ENCODE measurements at places on chromosomes 16 and 17.

- no peak for DNase-seq
Measured at GRCh38 chr16:80687606-80688005, 116.8 kb downstream of the CDYL2 start.

DNA sequence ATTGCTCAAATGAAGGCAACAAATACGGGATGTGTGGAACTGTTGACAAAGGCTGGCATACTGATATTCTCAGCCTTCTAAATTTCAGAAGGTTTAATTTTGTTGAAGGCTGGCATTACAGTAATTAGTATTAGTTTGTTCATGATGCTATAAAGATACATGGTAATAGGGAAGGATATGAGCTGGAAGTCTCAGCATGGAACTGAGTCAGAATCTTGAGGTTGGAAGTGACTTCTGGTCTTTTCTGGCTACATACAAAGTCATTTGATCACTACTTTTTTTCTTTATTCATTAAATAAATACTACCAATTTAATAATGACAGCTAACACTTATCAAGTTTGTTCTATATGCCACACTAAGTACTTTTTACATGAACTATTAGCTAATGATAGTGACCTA, 22.6 kb downstream of the RABEP1 start:
- DNase-seq, result no peak

DNA sequence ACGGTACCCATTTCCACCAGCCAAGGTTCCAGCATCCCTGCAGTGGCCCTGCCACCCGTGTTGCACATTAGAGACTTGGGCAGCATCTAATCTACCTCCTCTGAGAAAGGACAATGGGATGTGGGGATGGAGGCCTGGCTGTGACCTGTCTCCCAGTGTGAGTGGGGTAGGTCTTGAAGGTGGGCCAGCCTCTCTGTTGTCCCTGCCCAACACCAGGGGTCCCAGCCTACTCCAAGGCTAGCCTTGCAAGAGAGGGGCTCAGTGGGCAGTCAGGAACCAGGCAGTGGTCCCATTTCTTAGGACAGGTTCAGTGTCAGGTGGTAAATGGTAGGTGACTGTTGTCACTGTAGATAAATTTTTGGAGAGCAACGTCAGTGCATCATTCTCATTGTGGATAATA, 384.5 kb downstream of the SNX29 start:
- no peak for DNase-seq

GRCh38 chr16:52090080-52090479, 456.9 kb downstream of the TOX3 start:
- no peak for DNase-seq

GRCh38 chr17:40072040-40072734, 9.4 kb downstream of the THRA start:
- DNase-seq, result peak; percentile 19

DNA sequence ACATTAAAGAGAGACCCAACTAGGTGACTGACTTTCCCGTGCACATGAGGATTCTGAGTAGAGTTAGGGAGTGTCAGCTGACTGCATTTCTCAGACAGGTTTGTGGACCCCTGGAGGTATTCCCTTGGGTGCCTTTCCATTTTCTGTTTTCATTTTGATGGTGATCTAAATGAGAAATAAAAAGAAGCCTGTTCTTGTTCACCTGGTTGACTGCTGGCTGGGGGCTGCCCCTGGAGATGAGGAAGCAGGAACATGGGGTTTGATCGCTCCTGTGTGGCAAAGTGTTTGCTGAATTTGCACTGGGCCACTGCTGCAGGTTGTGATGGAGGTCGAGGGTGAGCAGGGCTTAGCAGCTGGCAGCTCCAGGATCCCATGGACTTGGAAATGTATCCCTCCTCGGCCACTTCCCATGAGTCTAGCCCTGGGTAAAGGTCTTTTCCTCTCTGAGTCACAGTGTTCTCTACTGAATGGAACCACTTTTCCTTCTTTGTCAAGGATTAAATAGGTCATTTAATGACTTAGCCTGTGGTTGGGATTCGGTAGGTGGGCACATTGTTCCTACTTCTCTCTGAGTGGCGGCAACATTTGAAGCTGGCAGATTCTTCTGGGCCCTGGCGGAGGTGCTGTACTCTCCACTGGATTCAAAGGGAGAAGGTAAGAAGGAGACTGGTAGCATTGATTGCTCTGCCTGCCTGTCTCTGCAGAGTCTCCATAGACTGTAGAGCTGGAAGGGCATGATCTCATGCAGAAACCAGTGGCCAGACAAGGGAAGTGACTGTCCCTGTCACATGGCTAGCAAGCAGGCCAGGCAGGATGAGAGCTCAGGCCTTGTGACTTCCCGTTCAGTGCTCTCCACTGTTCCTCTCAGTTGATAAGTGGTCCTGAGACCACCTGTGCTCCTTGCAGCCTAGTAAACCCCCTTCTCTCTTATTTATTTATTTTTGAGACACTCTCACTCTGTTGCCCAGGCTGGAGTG, 17.9 kb downstream of the SNX29 start:
- no peak for DNase-seq

DNA sequence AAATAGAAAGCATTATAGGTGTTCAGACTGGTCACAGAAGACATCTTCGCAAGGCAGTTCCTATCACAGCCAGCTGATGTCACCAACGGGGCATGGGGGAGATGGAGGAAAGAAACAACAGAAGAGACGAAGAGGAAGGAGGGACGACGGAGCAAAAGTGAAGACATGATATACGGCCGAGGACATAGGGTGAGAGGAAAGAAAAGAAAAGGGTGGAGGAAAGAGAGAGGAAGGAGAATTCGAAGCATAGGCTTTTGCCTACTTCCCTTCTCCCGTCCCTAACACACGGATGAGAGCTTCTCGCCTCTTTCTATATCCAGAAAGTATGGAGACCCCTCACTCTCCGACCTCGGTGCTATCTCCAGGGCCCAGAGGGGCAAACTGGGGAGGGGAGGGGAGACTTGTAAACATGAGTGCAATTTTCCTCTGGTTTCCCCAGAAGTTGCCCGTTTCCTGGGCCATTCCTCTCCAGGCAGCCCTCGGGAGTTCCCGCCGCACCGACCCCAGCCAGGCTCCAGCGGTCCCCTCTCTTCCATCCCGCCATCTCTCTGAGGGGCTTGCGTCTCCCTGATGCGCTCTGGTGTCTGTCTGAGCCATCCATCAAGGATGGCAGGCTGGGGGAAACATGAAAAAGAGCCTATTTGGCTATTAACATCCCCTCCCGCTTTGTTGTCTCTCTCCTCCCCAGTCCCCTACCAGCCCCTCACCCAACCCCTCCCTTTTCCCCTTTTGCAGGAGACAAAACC, 26.0 kb downstream of the COPZ2 start:
- DNase-seq, result no peak

GRCh38 chr17:39704821-39705551, 5.1 kb downstream of the ERBB2 start:
- DNase-seq, result no peak

GRCh38 chr17:79737922-79738578, 7.3 kb downstream of the ENPP7 start:
- no peak for DNase-seq

DNA sequence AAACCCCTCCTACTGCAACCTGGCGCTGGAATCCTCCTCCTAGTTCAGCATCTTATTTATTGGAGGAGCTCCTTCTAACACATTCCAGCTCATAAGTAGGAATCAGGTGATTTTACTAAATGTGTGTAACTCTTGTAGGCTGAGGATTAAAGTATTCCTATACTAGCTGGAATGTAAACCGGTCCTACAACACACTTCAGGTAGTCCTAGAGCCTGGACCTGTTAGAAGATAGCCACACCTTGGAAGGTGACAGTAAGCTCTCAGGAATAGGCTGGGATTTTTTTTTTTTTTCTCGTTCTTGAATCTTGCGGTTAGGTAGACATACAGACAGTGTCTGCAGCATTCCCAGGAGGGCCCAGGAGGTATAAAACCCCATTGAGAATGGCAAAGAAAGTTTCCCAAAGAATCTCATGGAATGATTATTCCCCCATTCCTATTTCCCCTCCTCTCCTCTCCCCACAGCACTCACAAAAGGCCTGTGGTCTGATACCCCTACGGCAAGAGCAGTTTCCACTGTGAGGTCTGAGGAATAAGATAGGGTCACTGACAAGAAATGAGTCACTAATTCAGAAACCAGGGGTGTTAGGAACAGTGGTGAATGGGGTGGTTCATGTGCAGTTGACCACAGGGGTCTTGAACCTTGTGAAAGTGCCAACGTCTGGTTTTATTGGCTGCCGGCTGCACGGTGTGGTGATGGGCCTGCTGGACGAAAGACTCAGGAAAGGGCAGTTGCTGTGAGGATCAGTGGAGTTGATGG, 267.1 kb downstream of the UTP18 start:
- no peak for DNase-seq
